Activated naive CD4-positive, alpha-beta T cell treated with anti-CD3 and anti-CD28 coated beads, Interleukin-2, amount 10 ng/mL, durations not matched to agents 7 days and 5 days (primary cell): ENCODE measurements at places on chromosomes 1 and 21.

- DNase-seq, result no peak
Observed at GRCh38 chr1:51558375-51558924, 39.4 kb upstream of the EPS15 start.

DNA sequence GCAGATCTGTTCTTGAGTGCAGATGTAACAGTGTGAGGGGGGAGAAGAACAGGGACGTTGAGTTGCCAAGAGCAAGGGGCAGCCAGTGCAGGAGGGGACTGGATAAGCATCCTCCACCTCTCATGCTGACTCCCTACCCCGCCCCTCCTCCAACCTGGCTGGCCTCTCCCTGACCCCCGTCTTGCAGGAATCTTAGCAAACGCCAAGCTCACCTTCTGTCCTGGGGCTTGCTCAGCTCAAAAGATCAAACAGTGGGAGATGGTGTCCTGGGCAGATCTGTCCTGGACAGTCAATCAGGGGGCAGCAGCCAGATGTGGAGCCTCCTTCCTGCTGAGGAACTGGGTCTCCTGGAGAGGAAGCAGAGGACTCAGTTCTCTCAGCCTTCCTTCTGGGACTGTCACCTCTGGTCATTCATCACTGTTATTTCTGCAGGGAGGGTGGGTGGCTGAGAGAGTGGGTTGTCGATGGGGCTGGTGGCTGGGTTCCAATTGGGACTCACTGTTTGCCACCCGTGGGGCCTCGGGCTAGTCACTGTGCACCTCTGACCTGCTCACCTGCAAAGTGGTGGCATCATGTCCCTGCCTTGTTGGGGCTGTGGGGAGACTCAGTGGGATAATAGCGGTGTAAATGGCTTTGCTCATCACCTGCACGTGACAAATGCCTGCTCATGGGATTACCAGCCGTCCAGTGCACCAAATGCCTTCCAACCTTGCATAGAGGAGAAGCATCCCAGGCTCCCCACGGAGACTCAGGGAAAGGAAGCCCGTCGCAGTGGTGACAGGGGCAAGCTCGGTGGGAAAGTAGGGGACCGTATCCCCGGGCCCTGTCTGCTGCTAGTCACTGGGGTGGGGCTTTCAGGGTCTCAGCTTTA lies 154.4 kb downstream of the PTPRU start:
- no peak for DNase-seq

DNA sequence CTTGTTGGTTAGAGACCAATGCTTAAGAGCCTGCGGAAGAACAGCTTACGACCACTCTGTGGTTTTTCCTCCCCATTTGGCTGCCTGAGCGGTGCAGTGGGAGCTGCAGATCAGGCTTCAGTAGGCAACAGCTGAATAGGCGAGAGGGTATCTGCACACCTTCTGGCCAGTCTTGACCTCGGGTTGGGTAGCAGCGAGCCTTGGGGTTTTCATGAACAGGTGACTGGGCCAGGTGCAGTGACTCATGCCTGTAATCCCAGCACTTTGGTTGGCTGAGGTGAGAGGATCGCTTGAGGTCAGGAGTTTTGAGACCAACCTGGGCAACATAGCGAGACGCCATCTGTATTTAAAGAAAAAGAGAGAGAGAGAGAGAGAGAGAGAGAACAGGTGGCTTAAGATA lies 41.0 kb downstream of the NENF start:
- DNase-seq, result no peak

DNA sequence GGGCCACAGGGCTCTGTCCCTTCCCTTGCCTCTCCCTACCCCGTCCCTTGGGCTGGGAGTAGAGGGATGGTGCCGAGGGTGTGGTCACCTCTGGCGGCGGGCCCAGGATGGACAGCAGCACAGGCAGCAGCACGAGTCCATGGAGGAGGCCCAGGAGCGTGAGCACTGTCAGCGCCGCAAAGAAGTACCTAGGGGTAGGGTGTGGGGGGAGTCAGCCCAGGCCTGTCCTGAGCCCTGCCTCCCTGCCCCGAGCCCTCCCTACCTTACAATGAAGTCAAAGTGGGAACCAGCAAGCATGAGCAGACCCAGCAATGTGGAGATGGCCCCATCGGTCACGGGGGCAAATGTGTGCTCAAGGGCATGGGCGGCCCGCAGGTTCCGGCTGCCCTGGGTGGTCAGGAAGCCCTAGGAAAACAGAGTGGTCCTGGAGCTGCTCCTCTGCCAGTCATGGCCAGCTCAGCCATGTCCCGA lies 14.7 kb downstream of the BTBD19 start:
- DNase-seq, result no peak

DNA sequence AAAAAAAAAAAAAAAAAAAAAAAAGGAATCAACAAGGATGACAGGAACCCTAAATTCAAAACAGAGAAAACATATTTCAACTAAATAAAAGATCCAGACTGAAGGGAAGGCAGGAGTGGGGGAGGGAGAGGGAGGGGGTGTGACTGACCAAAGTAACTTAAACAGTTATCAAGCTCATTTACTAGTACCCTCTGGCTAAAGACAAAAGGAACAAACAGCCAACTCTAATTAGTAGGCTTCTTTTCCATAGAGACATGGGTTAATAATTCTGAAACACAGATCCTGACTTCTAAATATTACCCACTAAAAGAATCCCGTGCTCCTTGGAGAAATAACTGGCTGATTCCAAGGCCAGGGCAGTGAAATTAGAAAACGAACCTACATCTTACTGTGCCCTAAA lies 23.8 kb downstream of the USP48 start:
- no peak for DNase-seq

- no peak for DNase-seq
Observed at GRCh38 chr1:75014250-75014649, 119.9 kb upstream of the LHX8 start.

- no peak for DNase-seq
Observed at GRCh38 chr1:218488531-218488930, 143.4 kb downstream of the TGFB2 start.

DNA sequence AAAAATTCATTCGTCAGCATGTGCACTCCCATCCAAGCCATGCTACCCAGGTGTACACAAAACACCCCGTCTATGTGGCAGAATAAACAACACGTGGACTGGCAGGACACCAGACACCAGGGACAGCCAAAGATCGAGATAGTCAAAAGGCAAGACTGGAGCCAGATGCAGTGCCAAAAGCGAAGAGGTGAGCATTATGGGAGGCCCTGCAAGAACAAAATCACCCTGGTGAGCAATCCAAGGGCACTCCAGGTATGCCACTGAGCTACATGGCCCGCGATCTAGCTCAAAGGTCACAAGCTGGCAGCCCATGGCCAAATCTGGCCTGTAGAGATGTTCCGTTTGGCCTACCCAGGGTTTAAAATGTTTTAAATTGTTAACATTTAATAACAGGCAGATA lies 33.7 kb downstream of the PLPP3 start:
- DNase-seq, result no peak

DNA sequence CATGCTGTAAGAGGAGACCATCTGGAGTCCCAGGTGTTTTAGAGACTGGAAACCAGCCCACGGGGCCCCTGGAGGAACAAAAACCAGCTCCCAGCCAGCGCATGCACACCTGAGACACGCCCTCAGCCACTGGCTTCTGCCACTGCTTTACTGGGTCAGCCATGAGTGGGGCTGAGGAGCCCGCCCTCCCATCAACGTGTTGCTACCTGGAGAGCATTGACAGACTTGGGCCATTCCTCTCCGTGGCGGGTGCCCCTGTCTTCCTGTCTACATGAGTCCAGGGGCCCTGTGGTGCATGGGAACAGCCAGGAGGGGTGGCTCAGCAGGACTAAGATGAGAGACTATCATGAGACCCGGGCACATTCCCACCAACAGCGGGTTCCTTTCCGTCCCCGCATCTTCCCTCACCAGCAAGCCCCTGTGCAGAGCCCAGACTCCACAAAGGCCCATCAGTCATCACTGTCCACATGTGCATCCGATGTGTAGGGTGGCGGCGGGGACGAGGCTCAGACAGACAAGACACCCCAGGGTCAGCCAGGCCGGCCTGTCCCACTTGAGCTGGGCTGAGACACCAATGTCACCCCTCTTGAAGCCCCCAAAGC lies 45.4 kb upstream of the POFUT2 start:
- no peak for DNase-seq

DNA sequence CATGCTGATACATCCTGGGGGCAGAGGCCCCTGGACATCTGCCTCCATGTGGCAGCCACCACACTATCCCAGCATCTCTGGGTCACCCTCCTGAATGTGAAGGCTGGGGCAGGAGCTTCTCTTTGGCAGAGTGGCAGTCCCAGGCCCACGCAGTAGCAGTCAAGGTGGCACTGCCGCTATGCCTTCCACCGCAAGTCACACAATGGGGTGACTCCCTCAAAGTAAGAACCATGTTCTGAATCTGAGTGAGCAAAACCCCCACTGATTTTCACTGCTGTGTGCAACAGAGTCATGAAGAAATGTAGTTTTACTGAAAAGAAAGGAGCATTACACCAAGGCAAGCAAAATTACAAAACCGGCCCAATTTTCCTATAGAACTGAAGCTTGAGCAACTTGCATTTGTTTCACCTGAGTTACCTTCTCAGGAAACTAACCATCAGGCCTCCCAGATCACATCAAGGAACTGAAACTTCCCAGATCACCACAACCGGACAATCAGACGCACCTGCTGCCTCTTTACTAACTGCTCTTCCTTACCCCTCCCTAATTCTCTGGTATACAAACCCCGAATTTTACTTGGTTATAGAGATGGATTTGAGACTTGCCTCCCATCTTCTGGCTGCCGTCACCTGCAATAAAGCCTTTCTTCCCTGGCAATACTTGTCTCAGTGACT lies 102.6 kb downstream of the PCP4 start:
- DNase-seq, result no peak

DNA sequence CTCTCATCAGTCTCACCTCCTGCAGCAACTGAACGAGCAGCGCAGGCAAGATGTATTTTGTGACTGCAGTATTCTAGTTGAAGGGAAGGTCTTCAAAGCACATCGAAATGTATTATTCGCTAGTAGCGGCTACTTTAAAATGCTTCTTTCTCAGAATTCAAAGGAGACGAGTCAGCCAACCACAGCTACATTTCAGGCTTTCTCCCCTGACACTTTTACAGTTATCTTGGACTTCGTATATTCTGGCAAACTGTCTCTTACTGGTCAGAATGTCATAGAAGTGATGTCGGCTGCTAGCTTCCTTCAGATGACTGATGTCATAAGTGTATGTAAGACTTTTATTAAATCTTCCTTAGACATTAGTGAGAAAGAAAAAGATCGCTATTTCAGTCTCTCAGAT lies 53.7 kb downstream of the ZBTB8A start:
- DNase-seq, result no peak

GRCh38 chr1:208107425-208108212 lies 136.6 kb downstream of the PLXNA2 start:
- DNase-seq, result no peak

DNA sequence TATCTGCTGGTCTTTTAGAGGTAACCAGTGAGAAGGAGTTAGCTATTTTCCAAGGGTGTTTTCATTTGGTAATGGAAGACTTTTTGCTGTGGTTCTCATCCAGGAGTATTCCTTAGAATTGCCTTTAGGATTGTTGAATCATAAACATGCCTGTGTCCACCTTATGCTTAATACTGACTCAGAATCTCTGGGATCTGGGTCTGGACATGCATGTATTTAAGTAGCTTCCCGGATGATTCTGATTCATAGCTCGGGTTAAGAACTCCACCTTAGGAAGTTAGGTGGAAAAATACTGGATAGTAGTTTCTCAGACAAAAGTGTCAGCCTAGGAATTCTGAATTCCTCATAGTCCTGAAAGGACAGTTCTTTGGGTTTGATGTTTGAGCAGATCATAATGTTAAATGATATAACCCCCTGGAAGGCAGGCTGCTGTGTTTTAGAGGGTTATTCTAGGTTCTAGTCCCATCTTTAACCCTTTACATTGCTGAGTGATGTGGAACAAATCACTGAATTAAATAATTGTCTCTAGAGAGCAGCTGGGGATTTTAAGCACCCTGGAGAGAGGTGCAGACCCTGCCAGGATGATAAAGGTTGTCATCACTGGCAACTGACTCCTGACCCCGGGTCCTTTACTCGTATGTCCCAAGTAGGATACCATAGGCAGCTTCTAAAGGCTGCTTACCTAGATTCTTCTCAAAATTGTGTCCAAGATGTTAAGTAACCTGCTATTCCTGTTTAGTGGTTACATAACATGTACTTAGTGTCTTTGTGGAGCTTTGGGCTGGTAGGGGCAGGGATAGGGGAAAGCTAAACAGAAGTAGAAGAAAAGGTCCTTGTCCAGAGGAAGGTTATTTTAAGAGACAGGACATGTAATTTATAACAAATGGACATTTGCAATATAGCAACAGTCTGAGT lies 14.5 kb upstream of the C4BPB start:
- no peak for DNase-seq

DNA sequence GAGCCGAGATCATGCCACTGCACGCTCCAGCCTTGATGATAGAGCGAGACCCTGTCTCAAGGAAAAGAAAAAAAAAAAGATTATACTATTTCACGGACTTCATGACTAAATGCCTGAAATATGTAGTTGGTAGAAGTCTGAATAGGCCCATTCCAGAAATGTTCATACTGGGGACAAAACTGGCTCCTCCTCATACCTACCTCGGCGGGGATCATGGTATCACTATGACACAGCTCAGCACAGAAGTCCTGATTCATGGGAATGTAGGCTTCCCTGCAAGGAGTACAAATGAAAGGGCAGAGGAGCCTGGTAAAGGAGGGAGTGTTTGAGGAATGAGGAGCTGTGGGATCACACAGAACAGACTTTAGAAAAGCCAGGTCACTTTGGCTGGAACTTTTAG lies 5.0 kb downstream of the SPATA46 start:
- DNase-seq, result no peak

DNA sequence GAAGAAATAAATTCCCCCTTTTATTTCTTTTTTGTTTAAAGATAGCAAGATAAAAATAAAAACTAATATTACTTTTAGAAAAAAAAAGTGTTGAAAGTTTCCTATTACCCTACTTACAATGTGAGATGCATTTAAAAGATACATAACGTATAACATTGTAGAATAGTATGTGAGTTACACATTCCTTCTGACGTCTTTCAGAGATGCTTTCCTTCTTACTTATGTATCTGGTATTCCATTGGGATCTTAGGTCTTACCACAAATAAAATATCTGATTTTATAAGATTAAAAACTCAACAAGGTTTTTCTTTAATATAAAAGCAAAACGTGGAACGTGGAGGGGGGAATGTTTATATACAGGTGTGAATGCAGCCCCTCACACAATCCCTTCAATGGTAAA lies 147.2 kb upstream of the ETS2 start:
- no peak for DNase-seq

GRCh38 chr1:87615901-87616300 lies 287.2 kb downstream of the LMO4 start:
- DNase-seq, result no peak

GRCh38 chr1:39833621-39834385 lies 45.1 kb upstream of the BMP8B start:
- no peak for DNase-seq

- DNase-seq, result no peak
Observed at GRCh38 chr1:45892068-45892785, 88.8 kb downstream of the MAST2 start.

DNA sequence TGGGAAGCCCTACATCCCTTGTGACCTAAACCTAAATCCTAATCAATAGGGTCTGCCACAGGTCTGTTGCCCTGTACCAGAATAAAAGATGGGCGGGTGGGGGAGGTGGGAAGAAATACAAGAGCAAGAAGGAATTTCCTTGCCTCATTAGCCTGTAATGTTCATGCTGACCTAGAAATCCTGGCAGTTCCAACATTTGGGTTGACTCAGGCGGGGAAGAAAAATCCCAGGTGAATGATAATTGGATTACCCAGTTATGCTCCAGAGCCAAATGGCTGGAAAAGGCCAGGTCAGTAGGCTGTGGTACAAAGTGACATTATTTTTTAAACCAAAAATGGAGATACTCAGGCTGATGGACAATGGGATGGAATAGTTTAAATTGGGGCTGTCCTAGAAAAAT lies 27.3 kb upstream of the A3GALT2 start:
- no peak for DNase-seq
